ENCODE measurements at places on chromosomes 6 and 20.

- no peak for DNase-seq
Measured at GRCh38 chr20:44017905-44018258, 103.2 kb downstream of the TOX2 start.

- no peak for DNase-seq
Measured at GRCh38 chr6:94144807-94145206, 725.4 kb upstream of the EPHA7 start.

DNA sequence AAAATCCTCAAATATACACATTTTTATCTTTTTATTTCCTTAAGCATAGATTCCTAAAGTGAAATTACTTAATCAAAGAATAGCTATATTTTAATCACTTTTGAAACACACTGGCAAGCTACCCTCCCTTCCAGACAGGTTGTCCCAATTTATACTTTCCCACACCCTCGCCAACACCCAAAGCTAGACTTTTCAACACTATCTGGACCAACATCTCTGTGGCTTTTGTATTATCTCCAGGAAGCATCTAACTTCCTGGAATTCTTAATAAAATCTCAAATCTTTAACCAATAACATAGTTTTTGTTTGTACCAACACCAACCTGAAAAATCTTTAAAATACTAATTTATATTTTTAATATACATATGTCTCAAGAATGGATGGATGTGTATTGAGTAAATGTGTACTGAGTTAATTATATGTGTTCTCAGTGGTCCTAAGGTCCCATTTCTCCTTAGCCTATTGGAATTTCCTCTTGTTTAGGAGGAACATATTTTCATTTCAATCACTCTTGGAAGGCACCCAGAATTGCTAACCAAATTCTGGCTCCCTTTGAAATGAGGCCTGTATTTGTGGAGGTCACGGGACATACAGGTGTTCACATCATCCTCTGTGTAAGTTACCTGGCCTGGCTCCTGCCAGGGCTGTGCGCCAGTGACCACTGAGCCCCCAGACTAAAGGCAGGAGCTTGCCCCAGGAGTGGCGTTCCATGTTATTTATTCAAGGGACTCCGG lies 17.4 kb upstream of the GFOD1 start:
- DNase-seq: no peak

DNA sequence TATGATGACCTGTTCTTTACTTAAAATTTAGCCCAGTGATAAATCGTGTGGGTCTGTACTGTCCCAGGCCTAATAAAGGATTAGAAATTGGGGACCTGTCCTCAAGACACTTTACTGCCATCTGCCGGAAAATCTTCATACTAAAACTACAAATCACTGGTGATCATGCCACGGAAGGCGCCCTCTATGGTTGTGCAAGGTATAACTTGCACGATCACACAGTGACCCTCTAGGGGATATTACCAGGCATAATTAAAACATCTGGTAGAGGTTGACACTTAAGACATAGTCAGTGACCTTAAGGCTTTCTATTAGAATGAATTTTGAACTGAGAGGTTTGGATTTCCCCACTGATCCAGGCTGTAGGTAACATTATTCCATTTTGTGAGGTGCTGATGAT lies 172.6 kb downstream of the BMP2 start:
- DNase-seq: no peak

DNA sequence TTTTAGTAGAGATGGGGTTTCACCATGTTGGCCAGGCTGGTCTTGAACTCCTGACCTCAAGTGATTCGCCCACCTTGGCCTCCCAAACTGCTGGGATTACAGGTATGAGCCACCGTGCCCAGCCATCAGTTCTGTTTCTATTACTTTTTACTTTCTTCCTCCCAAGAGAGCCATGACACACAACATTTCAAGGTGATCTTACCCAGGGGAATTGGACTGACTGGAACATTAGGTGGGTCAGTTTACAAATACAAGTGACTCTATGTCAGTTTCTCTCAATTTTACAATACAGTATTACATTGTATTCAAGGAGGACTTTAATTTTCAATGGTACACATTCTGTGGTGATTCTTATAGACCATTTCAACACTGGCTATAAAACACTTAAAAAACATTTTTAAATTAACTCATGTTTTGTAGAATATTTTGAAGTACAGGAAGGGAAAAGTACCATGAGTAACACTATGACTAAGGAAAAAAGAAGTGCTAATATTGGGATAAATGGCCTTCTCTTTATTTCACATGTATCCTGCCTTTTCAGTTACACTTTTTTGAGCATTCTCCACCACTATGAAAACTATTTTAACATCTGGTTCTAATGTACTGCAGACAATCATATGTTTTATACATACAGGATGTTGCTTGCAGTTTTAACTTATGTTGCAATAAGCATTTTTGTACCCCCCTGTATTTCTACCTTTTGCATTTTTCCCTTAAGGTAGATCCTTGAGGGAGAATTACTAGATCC lies 8.4 kb downstream of the TPBG start:
- DNase-seq: no peak

DNA sequence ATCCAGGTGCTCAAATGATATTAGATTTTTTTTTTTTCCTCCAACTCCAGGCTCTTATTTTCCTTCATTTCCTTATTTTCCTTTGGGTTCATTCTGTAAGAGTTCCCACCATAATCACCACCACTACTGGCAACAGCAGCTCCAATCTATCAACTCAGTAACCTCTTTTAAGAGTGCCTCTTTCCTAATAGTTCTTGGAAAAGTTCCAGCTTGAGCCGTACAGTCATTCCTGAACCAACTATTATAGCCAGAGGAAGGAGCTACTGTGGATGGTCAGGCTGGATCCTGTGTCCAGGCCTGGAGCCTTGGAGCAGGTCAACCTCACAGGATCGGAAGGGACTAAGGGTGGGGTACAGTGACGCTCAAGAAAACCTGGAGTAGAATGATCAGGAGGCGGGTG lies 4.2 kb upstream of the ANGPT4 start:
- no peak for DNase-seq

DNA sequence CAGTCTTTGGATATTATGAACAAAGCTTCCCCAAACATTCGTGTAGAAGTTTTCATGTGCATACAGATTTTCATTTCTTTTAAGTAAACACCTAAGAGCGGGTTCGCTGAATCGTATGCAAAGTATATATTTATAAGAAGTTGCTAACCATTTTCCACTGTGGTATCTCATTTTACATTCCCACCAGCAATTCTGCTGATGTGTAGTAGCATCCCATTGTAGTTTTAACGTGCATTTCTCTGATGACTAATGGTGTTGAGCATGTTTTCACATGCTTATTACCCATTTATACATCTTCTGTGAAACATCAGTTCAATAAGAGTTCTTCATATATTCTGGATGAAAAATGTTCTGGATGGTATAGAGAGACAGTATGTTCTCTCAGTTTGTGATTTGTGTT lies 97.4 kb downstream of the IYD start:
- DNase-seq: no peak

GRCh38 chr20:61099806-61100205 lies 152.3 kb upstream of the CDH4 start:
- DNase-seq: no peak

- DNase-seq: no peak
Measured at GRCh38 chr6:87277123-87277522, 45.3 kb upstream of the SMIM8 start.
